ENCODE measurements at places on chromosomes 12 and 14.

- no peak for DNase-seq
Measured at GRCh38 chr14:79424462-79424861, 786.8 kb downstream of the DIO2 start.

DNA sequence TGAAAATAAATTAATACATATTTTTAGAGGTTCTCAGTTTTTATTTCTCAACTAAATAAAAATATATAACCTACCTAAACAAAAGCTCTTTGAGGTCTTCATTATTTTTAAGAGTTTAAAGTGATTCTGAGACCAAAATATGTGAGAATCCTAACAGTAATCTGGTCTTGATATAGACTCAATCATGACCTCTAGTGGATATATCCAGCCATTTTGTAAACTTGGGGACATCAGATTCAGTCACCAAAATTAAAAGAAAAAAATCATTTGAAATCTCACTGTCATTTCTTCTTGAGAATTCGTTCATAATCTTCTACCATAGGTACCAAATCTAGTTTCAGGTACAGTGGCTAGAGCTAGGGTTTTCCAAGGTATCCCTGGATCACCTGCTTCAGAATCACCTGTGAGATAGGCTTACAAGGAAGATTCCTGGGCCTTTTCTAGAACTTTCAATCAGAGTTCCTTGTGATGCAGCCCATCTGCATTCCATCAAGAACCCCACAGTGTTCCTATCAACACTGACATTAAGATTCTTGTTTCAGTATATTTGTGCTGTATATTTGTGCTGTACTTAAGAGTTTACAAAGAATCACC, 214.9 kb downstream of the ADAMTS20 start:
- peak; percentile 4 for DNase-seq

DNA sequence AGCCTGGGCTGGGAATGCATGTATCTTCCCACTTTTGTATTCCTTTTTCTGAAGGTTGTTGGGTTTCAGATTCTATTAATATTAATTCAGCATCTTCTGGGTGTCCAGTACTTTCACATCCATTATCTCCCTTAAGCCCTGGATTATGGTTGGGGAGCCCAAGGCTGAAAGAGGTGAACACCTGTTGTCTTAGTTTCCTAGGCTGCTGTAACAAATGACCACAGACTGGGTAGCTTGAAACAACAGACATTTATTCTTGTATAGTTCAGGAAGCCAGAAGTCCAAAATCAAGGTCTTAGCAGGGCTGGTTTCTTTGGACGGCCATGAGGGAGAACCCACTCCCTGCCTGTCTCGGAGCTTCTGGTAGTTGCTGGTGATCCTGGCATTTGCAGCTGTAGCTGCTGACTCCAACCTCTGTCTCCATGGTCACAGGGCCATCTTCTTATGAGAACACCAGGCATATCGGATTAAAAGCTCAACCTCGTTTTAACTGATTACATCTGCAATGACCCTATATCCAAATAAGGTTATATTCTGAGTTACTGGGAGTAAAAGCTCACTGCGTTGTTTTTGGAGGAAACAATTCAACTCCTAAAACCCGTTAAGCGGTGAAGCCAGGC, 68.2 kb upstream of the CLMN start:
- DNase-seq: no peak

DNA sequence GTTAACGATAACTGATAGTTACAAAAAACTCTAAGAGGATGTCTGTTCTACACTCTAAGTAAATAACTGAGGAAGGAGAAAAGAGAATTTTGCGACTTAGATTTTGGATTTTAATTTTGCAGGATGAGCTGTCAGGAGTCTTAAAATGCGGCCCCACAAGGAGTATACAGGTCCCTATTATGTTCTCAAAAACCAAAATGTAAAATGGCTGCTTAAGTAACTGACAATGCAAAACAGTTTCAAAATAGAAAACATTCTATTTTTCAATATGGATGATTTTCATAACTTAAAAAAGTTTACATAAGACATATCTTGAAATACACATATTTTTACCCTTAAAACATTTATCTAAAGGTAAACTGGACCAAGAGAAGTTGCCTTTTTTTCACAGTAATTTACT, 2.6 kb downstream of the CD69 start:
- peak; percentile 42 for DNase-seq

- DNase-seq: no peak
Measured at GRCh38 chr12:43347026-43347425, 205.0 kb downstream of the ADAMTS20 start.

DNA sequence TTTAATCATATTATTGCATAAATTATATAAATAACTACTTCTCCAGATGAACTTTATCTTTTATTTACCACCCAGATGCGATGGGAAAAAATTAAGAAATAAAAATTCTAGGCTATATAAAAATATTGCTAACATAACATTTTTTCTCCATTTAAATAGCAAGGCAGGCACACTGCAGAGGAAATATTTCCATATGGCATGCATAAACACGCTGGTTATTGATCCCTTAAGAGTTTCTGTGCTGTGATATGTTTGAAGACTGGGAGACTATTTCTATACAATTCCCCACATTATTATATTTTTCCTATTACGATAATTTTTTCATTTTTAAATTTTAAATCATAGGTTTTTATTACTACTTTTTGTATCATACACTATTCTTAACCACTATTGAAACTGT, 131.5 kb downstream of the C12orf50 start:
- no peak for DNase-seq

DNA sequence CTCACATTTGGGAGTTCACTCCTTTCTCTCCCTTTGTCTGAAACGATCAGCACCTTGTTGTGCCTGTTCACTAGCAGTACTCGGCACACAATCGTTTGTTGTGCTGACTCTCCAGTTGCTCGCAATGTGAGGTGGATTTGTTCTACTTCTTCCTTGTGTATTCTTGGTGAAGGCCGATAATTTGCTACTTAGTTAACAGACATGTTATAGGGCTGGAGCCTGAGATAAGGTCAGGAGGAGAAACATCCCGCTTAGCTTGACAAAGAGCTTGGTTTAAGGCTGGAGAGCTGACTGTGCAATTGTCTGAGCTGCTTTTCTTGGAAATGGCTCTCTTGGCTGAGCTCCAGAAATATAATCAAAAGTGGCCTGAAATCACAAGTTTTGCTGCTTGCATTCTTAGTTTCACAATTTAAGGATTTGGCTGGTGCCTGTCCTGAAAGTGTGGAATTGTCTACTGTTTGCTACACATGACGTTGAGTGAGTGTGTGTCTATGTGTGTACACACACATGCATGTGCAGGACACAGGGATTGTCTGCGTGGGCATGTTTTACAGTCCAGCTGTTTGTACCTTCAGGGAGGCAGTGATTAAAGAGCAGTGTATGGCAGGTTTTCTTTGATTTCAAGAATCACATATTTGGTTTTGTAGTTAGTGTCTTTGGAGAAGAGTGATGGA, 77.7 kb downstream of the ARF6 start:
- no peak for DNase-seq

DNA sequence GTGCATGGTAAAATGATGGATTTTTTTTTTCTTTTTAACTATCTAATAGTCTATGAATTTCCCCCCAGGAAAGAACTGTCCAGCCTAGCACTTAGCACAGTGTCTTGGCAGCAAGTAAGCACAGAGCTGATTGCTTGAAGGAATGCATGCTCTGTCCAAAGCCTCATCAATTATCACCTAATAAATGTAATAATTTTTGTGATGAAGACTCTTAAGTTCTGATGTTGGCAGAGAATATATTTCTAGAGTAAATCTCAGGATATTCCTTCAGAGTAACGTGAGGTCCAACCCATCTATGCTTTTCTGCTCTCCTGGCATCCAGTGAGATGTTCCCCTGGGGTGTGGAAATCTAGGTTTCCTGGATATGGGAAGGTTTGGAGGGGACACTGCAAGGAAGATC, 152.4 kb downstream of the TMX1 start:
- DNase-seq: no peak

GRCh38 chr14:58812050-58812910, 174.5 kb downstream of the DACT1 start:
- DNase-seq: no peak

DNA sequence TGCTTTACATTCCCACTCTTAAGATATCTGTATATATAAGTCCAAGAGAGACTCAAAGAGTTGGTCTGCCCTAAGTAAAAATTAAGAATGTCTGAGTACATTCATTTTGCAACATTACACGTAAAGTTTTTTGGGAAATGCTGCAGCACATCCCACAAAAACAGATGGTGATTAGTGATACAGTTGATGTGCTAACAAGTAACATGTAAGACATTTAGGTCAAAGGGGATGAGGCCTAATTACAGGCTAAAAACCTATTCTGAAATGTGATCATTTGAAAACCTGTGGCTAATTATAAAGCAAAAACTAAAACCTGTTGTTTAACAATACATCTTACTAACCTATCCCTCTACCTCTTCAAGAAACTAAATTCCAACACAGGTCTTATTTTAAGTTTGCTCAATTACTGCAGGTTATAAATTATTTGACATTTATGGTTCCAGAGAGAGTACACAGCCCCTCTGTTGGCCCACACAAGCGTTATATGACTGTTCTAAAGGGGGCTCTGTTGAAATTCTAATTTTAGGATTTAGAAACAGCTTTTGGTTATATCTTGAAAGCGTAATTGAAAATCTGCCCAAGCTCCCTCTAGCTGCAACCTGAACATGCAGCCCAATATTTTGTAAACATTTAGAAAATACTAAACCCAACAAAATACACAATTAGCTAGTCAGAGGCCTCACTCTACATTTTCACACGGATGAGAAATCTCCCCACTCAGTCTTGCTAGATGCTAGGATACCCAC, 42.9 kb downstream of the BRAP start:
- no peak for DNase-seq

- no peak for DNase-seq
Measured at GRCh38 chr14:93090826-93091555, 24.7 kb downstream of the ITPK1 start.

DNA sequence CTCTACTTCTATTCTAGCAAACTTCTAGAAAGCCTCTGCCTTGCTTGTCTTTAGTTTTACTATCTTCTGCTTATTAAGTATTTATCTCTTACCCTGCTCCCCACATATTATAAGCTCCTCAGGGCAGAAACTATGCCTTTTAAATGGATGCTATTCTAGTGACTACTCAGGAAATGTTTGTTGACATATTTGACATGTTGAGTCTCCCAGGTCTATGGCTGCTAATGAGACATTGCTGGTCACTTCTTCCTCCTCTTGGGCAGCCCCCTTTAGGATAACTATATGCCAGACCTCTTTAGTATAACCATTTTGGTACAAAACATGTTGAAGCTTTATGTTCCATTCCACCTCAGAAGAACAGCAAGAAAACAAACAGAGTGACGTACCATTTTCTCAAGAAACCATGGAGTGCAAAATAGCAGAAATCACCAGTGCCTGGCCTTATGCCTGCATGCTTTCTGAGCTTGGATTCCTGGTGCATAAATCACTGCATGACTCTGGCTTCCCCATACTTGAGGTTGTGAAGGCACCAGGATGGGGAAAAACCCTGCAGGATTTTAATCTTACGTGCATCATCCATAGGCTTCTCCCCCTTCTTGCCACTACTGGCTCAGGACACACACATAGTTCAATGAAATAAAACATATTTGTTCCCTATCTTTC, 202.6 kb downstream of the TMX1 start:
- DNase-seq: no peak

DNA sequence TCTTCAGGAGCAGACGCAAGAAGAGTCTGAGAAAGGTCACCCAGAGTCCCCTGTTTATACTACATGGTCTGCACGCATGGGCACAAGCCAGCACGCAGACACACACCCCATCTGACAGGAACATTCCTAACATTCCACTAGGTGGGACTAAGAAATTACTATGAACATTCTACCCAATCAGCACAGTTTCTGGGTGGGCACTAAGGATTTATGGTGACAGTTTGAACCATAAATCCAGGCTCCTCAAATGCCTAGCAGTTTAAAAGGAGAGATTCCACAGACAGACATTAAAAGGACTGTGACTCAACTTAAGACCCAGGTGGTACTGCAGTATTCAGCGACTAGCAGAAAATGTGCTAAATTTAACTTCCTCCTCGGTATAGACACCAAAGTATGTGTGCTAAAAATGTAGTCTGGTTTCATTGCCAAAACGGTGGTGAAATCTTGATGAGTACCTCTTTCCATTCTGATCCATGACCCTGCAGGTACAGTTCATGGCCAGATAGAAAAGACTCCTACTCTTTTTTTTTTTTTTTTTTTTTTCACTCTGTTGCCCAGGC, 16.2 kb downstream of the ABHD4 start:
- no peak for DNase-seq

DNA sequence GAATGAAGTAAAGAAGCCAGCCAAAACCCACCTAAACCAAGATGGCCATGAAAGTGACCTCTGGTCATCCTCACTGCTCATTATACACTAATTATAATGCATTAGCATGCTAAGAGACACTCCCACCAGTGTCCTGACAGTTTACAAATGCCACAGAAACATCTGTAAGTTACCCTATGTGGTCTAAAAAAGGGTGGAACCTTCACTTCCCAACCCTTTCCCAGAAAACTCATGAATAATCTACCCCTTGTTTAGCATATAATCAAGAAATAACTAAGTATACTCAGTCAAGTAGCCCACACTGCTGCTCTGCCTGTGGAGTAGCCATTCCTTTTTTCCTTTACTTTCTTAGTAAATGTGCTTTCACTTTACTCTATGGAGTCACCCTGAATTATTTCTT, 19.8 kb downstream of the STYK1 start:
- DNase-seq: no peak

GRCh38 chr12:76106631-76107030, 22.1 kb upstream of the NAP1L1 start:
- DNase-seq: no peak

- DNase-seq: no peak
Measured at GRCh38 chr12:109436188-109436560, 40.9 kb downstream of the KCTD10 start.

- DNase-seq: peak; percentile 90
Measured at GRCh38 chr12:25051656-25052195, 102.8 kb upstream of the BCAT1 start.

DNA sequence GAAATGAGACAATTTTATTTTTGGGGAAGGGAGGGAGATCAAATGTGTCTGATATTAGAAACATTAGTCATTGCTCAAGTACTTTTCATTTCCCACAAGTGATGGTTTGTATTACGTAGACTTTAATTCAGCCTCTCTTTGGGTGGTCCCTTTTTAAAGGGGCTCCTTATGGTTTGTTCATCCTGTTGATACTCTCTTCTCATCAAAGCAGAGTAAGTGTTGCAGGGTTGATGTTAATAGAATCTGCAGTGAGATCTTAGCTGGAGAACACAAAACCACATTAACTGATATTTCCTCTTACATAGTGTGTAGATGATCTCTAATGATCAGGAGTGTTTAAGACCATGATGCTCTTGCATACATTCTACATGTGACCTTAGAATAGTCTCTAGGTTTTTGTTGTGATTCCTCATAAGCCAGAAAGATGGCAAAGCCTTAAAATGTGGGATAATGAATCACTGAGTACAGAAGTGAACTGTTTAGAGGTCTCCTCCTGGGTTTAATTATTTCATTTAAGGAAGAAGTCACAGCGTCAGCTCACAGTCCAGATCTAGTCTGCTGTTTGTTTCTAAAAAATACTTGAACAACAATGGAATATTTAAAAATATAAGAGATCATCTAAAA, 87.4 kb upstream of the PTPRR start:
- DNase-seq: no peak

DNA sequence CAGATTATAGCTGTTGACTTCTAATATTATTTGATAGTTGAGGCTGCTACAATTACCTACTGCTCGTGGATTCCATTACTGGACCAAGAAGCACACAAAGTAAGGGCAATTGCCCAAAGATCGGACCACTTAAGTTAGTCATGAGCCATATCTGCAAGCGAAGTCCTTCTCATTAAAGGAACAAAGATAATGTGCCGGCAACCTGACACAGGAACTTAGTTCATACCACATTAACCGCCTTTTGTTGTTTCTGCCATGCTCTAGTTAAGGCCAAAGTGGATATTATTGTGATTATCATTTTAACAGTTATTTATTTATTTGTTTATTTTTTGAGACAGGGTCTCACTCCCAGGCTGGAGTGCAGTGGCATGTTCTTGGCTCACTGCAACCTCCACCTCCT, 38.1 kb upstream of the TMED10 start:
- DNase-seq: no peak
